Activated T-cell treated with anti-CD3 and anti-CD28 coated beads, Interleukin-2, amount 50 U/mL, for 72 hours (primary cell): ENCODE measurements at places on chromosomes 1 and 21. TPM values are rescaled to one million over a fixed set of nuclear protein-coding genes. Genes with fewer than 3 reads are reported as not detected.
A peak's percentile ranks its signal among the peaks of the same experiment; 100 is the strongest.

DNA sequence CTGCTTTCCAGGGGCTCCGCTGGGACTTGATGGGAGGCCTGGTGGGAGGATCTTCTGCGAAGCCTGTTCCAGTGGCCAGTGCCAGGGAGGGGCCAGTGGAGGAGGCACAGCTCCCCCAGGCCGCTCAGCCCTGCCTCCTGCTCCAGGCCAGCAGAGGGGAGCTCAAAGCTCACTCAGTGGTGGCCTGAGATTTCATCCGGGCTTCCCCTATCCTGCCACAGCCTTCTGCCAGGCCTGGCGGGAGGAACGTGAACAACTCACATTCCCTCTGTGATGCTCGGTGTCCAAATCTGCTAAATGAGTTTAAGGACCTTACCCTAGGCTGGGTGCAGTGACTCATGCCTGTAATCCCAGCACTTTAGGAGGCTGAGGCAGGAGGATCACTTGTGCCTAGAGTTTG is 3.3 kb downstream of the CLCNKB start:
- DNase-seq: no peak

DNA sequence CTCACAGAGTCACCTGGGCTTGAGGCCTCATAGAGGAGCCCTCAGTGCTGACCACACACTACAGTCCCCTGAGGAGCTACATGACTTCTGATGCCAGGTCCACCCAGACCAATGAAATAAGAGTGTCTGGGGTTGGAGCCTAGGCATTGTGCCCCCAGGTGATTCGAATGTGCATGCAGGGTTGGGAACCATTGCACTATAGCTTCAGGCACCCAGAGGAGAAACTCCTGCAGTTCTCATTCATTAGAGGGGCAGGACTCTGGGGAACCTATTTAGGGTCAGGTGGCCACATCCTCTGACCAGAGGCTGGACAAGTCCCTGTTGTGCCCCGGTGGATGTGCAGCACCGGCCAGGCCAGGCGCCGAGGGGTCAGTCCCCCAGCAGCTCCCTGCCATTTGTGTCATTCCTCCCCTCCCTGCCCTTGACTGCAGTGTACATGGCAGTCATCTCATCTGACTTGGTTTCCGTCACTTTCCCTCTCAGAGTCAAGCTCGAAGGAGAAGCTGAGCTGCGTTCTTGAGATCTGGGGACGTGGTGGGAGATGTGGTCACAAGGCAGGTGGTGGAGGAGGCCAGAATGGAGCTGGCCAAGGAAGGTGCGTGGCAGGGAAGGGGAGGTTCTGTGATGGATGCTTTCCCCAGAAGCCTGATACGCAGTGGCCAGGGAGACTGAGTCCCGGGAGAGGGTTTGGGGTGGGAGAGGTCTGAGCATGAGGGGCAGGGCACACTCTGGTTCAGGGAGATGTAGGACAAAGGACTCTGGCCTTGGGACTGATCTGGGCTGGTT is 6.4 kb downstream of the CLDN19 start:
- DNase-seq: no peak

GRCh38 chr1:239909898-239910297 is 181.8 kb upstream of the FMN2 start:
- DNase-seq: no peak

- DNase-seq: no peak
These were observed 2.0 kb downstream of the MEF2D start for GRCh38 chr1:156498432-156499193.

DNA sequence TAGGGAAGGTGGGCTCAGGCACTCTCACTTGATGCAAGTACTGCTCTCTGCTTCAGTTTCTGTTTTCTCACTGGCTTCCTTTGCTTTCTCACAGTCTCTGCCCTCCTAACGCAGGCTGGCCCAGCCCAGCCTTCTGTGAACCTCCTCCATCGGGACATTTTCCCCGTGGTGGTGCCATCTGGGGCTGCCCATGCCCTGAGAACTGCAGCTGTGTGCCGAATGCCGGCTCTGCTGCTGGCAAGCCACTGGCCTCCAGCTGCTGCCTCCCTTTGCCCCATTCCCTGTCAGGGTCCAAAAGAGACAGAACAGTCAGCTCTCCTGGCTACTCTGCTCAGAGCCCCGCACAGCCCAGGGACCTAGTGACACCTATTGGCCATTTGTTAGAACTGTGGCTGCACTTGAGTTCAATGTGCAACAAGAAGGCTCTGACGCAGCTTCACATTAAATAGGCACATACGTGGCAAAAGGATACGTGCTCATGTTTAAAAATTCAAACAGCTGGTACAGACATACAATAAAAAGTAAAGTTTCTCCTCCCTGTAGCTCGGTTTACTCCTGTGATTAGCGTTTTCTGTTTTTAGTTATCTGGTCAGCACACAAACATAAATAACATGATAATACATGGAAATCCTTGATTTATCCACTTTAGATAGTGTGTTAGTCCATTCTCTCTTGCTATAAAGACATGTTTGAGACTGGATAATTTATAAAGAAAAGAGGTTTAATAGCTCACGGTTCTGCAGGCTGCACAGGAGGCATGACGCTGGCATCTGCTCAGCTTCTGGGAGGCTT is 46.6 kb downstream of the FCRL5 start:
- DNase-seq: peak; percentile 34

The IL19 gene
- total RNA-seq: not detected

DNA sequence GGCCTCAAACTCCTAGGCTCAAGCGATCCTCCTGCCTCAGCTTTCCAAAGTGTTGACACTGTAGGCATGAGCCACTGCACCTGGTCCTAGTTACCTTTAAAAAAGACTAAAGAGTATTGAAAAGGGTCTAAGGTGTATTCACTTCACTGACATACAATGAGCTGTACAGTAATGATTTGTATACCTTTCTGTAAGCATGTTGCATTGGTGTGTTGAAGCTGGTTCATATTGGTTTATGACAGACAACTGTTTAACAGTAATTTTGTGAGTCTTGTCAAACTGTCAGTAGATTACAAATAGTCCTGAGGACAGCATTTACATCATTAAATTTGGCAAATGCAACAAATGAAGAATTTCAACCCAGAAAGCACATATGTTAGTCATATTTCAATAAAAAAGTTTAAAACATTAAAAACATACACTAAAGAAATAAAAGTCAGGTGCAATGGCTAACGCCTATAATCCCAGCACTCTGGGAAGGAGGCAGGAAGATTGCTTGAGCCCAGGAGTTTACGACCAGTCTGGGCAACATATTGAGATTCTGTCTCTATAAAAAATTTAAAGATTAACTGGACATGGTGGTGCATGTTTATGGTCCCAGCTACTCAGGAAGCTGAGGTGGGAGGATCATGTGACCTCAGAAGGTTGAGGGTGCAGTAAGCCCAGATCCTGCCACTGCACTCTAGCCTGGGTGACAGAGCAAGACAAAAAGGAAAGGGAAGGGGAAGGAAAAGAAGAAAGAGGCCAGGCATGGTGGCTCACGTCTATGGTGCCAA is 88.3 kb upstream of the HP1BP3 start:
- no peak for DNase-seq

DNA sequence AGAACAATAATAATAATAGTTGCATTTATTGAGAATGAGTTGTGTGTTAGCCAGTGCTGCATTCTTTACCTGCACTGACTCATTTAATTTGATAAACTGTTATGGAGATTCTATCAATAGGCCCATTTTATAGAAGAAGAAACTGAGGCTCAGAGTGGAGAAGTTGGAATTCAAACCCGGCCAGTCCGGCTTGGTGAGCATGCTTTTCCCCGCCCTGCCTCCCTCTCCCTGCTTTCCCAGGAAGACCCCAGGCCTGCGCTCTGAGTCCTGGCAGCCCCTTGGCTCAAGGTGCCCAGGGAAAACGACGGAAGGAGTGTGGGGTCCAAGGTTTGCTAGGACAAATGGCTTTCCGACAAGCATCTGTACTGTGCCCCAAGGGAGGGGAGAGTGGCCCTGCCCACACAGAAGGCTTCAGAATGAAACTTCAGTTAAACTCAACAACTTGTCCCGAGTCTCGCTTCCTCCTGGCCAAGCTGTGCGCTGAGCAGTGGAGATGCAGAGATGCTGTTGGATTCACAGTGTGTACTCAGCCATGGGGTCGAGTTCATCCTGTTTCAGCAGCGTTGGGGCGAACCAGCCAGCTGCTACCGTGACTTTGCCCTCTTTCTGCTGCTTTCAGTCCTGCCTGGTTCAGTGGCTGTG is 23.3 kb upstream of the PADI6 start:
- no peak for DNase-seq

The HAX1 gene
- total RNA-seq: 310 TPM

DNA sequence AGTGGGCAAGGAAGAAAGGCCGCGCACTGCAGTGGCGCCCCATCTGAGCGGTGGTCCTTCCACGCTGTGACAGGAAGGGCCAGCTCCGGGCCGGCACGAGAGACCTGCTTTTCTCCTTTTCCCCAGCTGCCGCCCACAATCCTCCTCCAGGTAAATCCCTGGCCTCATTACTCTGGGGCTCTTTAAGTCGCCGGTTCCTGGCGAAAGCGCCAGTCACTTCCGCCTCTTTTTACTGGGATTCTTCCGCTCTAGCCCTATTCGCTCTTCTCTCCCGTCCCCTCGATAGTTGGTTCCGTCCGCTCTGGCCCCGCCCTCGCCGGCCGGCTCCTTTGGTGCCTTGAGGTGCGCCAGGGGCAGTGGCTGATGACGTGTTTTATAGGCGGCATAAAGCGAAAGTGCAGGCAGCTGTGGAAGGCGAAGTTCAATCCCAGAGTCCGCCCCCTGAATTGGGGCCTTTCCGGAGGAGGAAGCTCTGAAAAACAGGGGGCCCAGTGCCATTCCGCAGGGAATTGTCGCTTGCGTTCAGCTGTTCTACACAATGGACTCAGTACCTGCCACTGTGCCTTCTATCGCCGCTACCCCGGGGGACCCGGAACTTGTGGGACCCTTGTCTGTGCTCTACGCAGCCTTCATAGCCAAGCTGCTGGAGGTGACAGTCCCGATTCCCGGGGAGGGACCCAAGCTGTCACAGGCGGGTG is 26.2 kb downstream of the MIA3 start:
- peak; percentile 98 for DNase-seq

The GJB5 gene
- total RNA-seq: not detected

- DNase-seq: peak; percentile 83
These were observed 34.7 kb downstream of the TOMM20 start for GRCh38 chr1:235093696-235094592.

The FLG2 gene
- total RNA-seq: not detected

The CNTN2 gene
- total RNA-seq: not detected

The CD247 gene
- total RNA-seq: 178 TPM

- DNase-seq: no peak
These were observed 34.2 kb downstream of the GJA5 start for GRCh38 chr1:147726168-147726567.

The DENND2C gene
- total RNA-seq: 0.88 TPM

DNA sequence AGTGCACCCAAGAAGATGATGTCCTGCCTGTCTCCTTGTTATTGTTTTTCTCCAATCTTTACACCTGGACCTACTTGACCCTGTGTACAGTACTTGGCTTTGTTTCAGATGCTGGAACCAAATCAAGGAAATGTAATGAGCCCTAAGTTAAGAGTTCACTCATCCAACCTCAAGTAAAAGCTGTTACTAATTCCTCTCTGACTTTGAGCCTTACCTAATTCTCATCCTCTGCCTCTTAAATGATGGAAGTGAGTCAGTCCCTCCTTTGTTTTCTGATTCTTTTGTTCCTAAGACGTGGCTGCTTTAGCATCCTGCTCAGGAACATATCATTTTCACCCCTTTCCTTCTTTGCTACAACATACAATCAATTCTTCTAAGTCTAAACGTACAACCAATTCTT is 15.3 kb upstream of the PLA2G4A start:
- DNase-seq: no peak

- DNase-seq: no peak
These were observed 15.0 kb upstream of the LRP8 start for GRCh38 chr1:53342735-53343470.

DNA sequence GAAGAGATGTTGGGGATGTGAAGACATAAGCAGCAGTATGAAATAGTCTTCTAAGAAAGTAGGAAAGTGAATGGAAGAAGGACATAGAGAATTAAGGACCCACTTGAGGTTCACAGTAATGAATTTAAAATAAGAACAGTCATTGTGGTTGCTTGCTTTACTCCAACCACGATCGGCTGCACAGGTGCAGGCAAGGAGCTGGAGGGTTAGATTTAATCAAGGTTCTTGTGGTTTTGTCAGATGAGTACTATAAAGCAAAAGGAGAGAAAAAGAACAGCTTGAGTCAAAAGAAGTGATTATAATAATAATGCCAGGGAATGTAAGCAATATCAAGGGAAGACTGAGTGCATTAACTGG is 46.1 kb upstream of the RBM34 start:
- peak; percentile 48 for DNase-seq

The FAM163A gene
- not detected for total RNA-seq

The TCHH gene
- total RNA-seq: 0.05 TPM

DNA sequence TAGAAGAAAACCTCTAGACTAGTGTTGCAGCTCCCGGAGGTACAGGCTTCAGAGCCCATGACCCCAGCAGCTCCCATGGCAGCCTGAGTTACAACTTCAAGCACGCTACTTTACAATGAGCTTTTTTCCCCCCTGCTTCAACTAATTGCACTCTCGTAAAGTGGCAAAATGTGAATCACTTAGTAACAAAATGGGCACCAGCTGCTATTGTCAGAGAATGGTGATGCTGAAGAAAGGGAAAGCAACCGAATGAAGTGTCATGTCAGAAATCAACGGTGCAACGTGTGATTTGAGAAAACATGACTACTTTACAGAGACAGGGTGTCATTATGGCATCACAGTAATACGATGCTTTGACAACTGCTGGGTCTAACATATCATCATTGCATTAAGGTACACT is 40.5 kb downstream of the ESRRG start:
- no peak for DNase-seq

- no peak for DNase-seq
These were observed 65.4 kb downstream of the TOMM20 start for GRCh38 chr1:235063068-235063765.

DNA sequence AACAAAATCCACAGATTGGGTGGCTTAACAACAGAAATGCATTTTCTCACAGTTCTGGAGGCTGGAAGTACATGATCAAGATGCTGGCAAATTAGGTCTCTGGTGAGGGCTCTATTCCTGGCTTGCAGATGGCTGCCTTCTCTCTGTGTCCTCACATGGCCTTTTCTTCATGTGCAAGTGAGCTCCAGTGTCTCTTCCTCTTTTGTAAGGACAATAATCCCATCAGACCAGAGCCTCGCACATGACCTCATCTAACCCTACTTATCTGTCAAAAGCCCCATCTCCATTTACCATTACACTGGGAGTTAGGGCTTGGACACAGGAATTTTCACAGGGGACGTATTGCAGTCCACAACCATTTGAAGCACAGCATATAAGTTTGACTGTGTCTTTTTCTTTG is 181.6 kb downstream of the NEGR1 start:
- no peak for DNase-seq
